ENCODE measurements at places on chromosomes 1 and 21.

GRCh38 chr1:2335721-2336455 is 55.5 kb downstream of the MORN1 start:
- DNase-seq, result no peak

- peak; percentile 38 for DNase-seq
Measured at GRCh38 chr1:67052741-67053534, 1.0 kb downstream of the SLC35D1 start.

DNA sequence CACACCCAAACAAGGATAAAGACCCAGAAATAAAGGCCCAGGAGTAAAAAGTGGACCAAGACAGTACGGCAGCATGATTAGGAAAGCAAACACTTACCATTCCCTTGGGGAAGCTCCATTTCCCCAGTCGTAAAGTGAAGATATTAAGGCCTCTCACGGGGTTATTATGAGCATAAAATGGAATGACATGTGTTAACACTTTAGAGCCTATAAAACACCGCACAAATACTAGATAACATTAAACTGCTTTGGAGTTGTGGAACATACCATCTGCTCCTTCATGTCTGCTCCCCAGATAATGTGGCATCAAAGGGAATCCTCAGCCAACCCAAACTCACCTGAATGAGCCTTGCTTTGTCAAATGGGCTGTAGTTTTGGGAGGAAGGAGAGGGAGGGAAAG is 8.9 kb upstream of the ITLN2 start:
- DNase-seq, result no peak

- DNase-seq, result peak; percentile 82
Measured at GRCh38 chr1:9280015-9280860, 12.5 kb upstream of the SPSB1 start.

DNA sequence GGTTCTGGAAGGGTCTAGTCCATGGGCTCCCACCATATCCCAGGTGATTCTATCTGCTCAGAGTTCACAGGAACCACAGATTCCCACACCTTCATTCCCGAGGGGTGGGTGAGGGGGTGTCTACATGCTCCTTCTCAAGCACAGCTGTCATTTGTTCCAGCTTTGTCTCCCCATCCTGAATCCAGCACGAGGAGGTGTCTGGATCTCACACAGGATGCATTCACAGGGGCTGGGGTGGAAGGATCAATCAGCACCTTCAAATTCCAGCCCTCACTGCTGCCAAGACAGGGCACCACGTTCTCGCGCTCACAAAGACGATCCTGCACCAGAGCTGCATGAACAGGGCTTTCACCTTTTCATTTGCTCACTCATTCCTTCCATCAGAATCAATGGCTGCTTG is 52.7 kb downstream of the TCP10L start:
- no peak for DNase-seq

DNA sequence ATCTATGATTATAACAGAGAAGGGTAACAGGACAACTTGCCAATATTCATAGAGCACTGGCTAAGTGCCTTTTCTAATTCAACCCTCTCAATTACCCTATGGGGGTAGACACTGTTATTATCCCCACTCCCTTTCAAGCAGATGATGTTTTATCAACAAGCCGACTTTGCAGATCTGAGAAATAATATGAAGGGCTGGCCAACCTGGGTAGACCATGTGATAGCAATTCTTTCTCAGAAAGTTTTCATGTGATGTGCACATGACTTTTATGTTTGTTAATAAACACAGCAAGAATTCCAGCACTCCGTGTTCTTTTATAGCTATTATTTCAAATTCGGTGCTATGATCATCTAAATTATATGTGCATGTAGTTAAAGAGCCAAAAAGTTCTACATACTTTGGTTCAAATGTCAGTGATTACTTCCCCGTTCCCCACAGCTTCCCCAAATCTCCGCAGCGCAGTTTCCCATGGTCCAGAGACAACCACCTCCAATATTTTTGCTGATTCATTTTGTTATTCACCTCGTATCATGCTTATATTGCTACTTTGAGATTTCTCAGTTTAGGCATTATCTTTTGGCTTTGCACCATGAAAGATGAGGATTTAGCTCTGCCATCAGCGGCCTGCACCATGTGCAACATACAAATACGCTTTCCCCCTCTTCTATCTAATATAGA is 96.7 kb upstream of the GADD45A start:
- no peak for DNase-seq

GRCh38 chr1:219277304-219278105 is 103.8 kb downstream of the LYPLAL1 start:
- no peak for DNase-seq

DNA sequence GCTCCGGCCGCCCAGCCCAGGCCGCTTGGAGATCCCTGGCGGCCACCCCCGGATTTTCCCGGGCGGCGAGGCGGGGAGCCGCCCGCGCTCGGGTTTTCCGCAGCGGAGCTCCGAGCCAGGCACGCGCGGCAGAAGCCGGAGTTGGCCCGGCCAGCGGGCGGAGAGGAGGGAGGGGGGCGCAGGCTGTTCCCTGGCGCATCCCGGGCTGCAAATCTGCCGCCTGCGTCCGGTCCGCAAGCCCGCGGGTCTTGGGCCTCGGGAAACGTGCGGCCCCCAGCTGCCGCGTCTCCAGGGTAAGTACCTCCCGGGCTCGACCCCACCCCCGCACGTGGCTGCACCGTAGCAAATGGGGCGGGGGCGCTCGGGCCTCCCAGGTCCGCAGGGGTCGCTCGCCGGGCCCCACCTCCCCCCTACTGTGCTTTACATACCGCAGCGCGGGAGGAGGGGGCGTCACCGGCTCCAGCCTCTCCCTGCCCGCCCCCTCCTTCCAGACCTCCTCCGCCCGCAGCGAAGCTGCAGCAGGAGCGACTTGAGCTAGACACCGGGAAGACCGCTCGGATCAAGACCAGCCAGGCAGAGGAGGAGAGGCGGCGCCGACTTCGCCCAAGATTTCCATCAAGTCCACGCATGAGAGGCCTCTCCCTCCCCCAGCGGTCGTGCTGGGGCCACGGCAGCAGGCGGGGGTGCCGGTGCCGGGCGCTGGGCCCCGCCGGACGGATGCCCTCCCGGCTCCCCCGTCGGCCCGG is 1.6 kb downstream of the TMEM200B start:
- peak; percentile 39 for DNase-seq

GRCh38 chr1:202007805-202008489 is 2.4 kb upstream of the ELF3 start:
- DNase-seq, result no peak

GRCh38 chr1:245453541-245453940 is 298.8 kb downstream of the KIF26B start:
- DNase-seq, result no peak

- DNase-seq, result no peak
Measured at GRCh38 chr1:21630571-21631343, 38.4 kb downstream of the RAP1GAP start.

GRCh38 chr21:35395728-35396127 is 346.6 kb upstream of the RUNX1 start:
- DNase-seq, result no peak

GRCh38 chr1:16970132-16970910 is 10.1 kb downstream of the MFAP2 start:
- no peak for DNase-seq

- peak; percentile 77 for DNase-seq
Measured at GRCh38 chr1:184664042-184664660, 90.5 kb downstream of the EDEM3 start.

DNA sequence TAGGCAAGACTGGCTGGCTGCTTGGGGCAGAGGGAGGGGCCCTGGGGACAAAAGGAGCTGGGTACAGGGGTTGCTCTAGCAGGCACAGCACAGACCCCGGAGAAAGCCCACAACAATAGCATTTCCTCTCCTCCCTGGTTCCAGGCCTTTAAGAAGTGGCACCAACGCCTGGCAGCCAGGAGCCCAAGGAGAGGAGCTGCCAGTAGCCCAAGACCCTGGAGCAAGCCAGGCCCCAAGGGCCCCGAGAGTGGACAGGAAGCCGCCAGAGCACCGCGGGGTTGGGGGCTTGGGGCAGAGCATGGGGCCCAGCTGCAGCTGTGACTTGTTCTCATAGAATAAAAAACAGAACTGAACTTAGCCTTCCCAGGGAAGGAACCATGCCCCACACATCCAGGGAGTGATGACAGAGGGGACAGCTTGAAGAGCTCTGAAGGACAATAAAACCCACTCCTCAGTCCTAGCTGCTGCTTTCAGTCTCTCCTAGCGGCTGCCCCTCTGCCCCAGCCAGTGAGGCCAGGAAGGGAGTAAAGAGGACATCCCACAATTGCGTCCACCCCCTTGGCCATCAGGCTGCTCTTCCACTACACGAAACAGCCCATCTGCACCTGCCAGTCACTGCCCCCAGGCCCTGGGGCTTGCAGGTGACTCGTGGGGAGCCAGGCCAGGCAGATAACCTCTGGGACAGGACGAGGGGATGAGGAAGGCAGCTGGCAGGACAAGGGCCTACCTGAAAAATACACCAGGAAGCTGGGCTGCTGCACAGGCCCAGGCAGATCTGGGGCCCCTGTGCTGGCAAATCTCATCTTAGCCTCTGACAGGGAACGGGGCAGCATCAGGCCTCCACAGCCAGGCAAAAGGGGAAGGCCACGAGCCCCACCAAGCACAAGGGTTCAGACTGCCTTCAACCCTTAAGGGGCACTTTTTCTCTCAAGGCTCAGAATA is 16.4 kb downstream of the MTHFR start:
- no peak for DNase-seq

GRCh38 chr1:10149231-10149630 is 61.1 kb upstream of the KIF1B start:
- DNase-seq, result no peak

- DNase-seq, result no peak
Measured at GRCh38 chr1:12078938-12079861, 16.1 kb downstream of the TNFRSF8 start.

DNA sequence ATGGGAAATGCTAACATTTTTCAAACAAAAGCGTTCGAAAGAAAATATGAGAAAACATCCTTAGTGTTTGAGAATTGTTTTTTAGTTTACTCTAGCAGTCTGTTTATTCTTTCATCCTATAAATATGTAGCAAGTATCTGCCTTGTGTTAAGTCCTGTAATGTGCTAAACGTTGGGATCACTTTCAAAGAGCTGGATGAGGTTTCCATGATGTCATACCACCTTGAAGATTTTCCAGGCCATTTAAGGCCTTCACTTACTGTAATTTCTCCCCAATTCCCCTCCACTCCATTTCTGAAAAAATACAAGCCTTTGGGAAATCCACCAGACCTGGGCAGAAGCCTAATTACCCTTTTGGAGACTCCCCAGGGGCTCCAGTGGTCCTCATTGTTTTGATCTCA is 24.2 kb upstream of the CTBS start:
- no peak for DNase-seq

DNA sequence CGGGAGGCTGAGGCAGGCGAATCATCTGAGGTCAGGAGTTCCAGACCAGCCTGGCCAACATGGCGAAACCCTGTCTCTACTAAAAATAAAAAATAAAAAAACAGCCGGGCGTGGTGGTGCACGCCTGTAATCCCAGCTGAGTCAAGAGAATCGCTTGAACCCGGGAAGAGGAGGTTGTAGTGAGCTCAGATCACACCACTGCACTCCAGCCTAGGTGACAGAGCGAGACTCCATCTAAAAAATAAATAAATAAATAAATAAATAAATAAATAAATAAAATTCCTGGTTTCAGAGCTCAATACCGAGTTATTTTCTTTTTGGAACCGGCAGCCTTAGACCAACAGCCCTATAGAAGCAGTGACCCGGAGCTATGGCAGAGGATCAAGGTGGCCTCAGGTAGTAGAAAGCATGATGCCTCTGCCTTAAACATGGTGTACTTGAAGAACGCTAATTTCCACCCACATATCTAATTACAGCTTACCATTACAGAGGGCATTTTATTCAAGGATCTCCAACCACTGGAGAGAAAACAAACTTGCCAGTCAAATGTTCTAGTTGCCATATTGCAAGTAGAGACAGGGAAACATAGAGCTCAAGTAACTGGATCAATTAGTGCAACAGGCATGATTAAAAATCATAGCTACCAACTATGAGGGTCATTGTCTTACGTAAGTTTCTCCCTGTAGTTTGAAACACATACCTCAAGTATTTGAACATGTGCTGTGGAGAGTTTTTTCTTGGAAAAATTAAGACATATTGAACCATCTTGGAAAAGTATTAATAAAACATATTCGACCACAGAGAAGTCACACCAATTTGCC is 2.0 kb upstream of the ENAH start:
- no peak for DNase-seq

GRCh38 chr1:12087797-12088314 is 24.8 kb downstream of the TNFRSF8 start:
- no peak for DNase-seq

DNA sequence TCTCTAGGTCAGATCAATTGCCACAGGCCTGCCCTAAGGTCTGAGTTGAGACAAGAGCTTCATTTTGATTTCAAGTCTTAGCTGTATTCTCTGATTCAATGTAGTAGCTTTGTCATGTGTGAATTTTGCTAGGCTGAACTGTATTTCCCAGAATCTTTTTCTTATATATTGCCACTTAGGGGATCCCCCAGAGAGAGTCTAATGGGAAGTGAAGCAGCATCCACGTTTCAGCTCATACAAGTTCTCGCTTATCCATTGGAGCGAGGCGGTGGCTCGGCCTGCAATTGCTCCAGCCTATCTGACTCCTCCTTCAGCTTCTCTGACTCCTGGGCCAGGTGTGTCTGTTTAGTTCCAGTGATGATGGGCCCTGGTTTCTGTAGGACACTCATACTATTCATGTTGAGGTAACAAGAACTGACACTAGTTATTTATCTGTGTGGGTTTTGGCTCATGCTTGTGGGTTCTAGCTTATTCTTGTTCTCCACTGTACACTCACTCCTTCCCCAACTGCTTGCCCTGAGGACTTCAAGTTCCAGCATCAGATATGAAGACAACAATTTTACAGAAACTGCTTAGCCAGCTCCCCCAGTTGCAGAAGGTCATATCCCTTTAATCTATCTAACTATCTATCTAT is 48.2 kb downstream of the TBX19 start:
- DNase-seq, result no peak

GRCh38 chr1:203207751-203208150 is 21.2 kb upstream of the CHI3L1 start:
- no peak for DNase-seq

DNA sequence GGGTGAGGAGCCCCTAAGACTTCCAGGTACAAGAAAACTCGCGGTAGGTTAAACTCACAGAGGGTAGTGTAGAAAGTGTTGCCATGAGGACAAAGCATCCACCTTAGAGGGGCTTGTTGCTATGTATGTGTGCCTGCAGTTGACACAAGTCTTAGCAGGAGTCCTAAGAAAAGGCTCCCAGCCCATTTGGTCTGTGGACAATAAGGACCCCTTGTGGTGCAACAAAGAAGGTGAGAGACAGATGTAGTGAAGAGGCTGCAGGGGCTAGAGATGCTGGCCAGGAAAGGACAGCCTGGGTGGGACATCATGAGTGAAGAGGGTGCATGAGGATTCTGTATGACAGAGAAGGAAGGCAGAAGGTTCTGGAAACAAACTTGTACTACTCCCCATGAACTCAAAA is 36.3 kb upstream of the IL10 start:
- no peak for DNase-seq

GRCh38 chr21:44614961-44615391 is 3.1 kb downstream of the KRTAP10-8 start:
- DNase-seq, result no peak

Measured in psoas muscle (tissue), 8 donors.